ENCODE measurements at places on chromosomes 7 and 10.
A peak's percentile ranks its signal among the peaks of the same experiment; 100 is the strongest.

GRCh38 chr7:111103678-111104274 lies 12.8 kb downstream of the LRRN3 start:
- no peak for DNase-seq
- H3K4me3 ChIP-seq: peak overlapping the region; percentile 9
- peaks cover 76% of the 10 kb centered on the region for H3K36me3 ChIP-seq
- no peaks in the 10 kb centered on the region for H3K27me3 ChIP-seq
- H3K27ac ChIP-seq: no peak overlapping the region

- no peak overlapping the region for H3K4me3 ChIP-seq
- no peak for DNase-seq
- H3K36me3 ChIP-seq: no peaks in the 10 kb centered on the region
- no peaks in the 10 kb centered on the region for H3K27me3 ChIP-seq
- no peak overlapping the region for H3K27ac ChIP-seq
These were observed 185.4 kb downstream of the JAZF1 start for GRCh38 chr7:27995228-27995627.

DNA sequence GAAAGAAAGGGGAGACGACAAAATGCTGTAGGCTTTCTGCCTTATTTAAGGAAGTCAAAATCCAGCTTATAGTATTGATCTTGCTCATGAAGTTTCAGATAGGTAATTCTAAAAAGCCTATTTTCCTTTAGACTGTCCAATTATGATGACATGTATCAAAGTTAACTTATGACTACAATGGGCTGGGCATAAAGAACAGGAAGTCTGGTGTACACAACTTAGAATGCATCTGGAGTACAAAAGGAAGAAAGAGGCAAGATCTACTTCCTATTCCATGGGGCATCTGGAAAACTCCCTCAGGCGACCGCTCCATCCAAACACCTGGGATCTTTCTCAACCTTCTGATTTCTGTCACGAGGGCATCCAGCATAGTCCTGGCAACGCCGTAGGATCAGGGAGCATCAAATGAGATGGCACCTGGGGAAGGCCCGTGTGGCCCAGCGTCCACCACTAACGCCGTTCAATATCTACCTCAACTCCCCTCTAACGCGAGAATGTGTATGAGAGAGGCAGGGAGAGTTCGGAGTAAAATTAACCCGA lies 512 bp downstream of the FAM24B start:
- peaks cover 51% of the 10 kb centered on the region for H3K4me1 ChIP-seq
- no peak for DNase-seq
- H3K27ac ChIP-seq: peak overlapping the region; percentile 96
- peaks cover 46% of the 10 kb centered on the region for H3K36me3 ChIP-seq
- no peaks in the 10 kb centered on the region for H3K27me3 ChIP-seq

DNA sequence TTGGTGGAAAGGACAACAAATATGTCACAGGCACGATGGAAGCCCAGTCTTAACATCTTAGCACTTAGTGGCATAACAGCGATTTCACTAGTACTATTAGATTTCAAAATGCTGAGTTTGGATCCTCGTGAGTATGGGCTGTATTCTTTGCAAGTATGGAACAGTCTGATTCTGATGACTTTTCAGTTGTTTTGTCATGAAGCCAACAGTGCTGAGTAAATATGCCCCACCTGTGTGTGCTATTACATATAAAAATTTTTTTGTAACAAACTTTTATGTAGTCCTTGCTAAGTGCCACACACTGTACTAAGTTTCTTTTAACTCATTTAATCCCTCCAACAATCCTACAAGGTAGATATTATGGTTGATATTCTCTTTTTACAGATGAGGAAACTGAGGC lies 30.8 kb downstream of the MTURN start:
- no peaks in the 10 kb centered on the region for H3K27me3 ChIP-seq
- H3K36me3 ChIP-seq: no peaks in the 10 kb centered on the region
- DNase-seq: no peak
- no peak overlapping the region for H3K4me3 ChIP-seq

- H3K27me3 ChIP-seq: no peaks in the 10 kb centered on the region
- H3K27ac ChIP-seq: no peak overlapping the region
- H3K4me1 ChIP-seq: no peaks in the 10 kb centered on the region
- H3K4me3 ChIP-seq: no peak overlapping the region
- no peaks in the 10 kb centered on the region for H3K36me3 ChIP-seq
- DNase-seq: no peak
These were observed 27.5 kb downstream of the PTPRE start for GRCh38 chr10:127934383-127934782.

DNA sequence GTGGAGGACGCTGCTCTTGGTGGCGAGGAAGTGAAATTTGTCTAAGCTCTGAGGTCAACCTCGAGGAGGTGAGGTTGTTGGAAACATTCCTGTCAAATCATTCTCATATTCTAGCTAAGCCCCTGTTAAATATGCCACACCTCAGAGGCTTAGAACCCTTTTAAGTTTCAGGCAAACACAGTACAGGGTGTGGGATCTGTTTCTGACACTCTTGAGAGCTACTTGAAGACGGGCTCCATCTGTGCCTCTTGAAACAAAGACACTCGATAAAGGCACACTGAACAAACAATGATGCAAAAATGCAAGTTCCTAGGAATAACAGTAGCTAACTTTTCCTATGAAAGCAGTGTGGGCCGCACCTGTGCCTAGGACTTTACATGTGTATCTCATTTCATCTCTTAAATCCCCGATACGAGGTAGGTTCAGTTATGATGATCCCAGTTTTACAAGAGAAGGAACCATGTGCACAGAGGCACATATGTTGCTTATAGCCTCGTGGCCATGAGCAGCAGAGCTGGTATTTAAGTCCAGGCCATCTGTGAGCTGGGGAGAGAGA lies 299.2 kb downstream of the CCDC3 start:
- H3K4me1 ChIP-seq: peaks cover 15% of the 10 kb centered on the region
- no peak overlapping the region for H3K27ac ChIP-seq
- no peak for DNase-seq
- no peaks in the 10 kb centered on the region for H3K36me3 ChIP-seq

GRCh38 chr10:130935897-130936550 lies 375.5 kb downstream of the TCERG1L start:
- H3K4me3 ChIP-seq: no peak overlapping the region
- H3K27me3 ChIP-seq: no peaks in the 10 kb centered on the region
- H3K27ac ChIP-seq: no peak overlapping the region
- no peaks in the 10 kb centered on the region for H3K4me1 ChIP-seq
- no peaks in the 10 kb centered on the region for H3K36me3 ChIP-seq

GRCh38 chr7:36653008-36653662 lies 71.2 kb downstream of the AOAH start:
- H3K4me3 ChIP-seq: no peak overlapping the region
- no peak overlapping the region for H3K27ac ChIP-seq
- H3K36me3 ChIP-seq: peaks cover 10% of the 10 kb centered on the region
- DNase-seq: no peak
- H3K4me1 ChIP-seq: peaks cover 25% of the 10 kb centered on the region
- no peaks in the 10 kb centered on the region for H3K27me3 ChIP-seq

DNA sequence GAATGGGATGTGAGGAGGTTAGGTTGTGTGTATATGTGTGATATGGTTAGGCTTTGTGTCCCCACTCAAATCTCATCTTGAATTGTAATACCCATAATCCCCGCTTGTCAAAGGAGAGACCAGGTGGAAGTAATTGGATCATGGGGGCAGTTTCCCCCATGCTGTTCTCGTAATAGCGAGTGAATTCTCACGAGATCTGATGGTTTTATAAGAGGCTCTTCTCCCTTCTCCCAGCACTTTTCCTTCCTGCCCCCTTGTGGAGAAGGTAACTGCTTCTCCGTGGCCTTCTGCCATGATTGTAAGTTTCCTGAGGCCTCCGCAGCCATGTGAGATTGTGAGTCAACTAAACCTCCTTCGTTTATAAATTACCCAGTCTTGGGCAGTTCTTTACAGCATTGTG lies 47.3 kb downstream of the NPVF start:
- peaks cover 8% of the 10 kb centered on the region for H3K27me3 ChIP-seq
- peaks cover 4% of the 10 kb centered on the region for H3K36me3 ChIP-seq

- H3K27me3 ChIP-seq: peaks cover 21% of the 10 kb centered on the region
- DNase-seq: no peak
- peak overlapping the region; percentile 74 for H3K4me3 ChIP-seq
- peaks cover 43% of the 10 kb centered on the region for H3K4me1 ChIP-seq
- peak overlapping the region; percentile 99 for H3K27ac ChIP-seq
These were observed 58.5 kb upstream of the ECHDC3 start for GRCh38 chr10:11683529-11684320.

GRCh38 chr7:141201145-141201885 lies 127.5 kb downstream of the TMEM178B start:
- H3K4me1 ChIP-seq: no peaks in the 10 kb centered on the region
- peaks cover 10% of the 10 kb centered on the region for H3K27me3 ChIP-seq
- DNase-seq: no peak
- H3K36me3 ChIP-seq: no peaks in the 10 kb centered on the region

- no peak overlapping the region for H3K27ac ChIP-seq
- DNase-seq: no peak
- no peaks in the 10 kb centered on the region for H3K27me3 ChIP-seq
- no peak overlapping the region for H3K4me3 ChIP-seq
- H3K36me3 ChIP-seq: no peaks in the 10 kb centered on the region
- H3K4me1 ChIP-seq: no peaks in the 10 kb centered on the region
These were observed 6.0 kb downstream of the MYL7 start for GRCh38 chr7:44134943-44135628.

GRCh38 chr10:86970162-86970981 lies 2.1 kb downstream of the ADIRF start:
- no peak for DNase-seq
- H3K27me3 ChIP-seq: peaks cover 28% of the 10 kb centered on the region

GRCh38 chr10:60663850-60664249 lies 114.4 kb upstream of the CDK1 start:
- no peak overlapping the region for H3K4me3 ChIP-seq
- H3K36me3 ChIP-seq: peaks cover 8% of the 10 kb centered on the region
- H3K27ac ChIP-seq: peak overlapping the region; percentile 69
- no peak for DNase-seq

DNA sequence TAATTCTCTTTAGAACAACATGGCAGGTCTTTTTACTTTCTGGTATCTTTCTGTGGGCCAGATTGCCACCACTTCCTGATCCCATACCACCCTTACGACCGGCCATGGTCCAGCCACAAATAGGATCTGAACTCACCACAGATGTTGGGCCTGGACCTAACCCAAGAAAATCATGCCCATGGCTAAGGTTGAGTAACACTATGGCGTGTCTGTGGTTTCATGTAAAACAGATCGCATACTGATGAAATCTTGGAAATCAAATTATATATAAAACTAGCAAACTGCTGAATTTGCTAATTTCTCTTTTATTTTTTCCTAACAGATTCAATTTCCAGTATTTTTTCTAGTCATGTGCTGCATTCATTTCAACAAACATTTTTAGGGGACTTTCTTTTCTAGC lies 77.2 kb downstream of the CH25H start:
- no peaks in the 10 kb centered on the region for H3K36me3 ChIP-seq
- DNase-seq: no peak
- no peaks in the 10 kb centered on the region for H3K4me1 ChIP-seq
- H3K27me3 ChIP-seq: peaks cover 33% of the 10 kb centered on the region
- no peak overlapping the region for H3K27ac ChIP-seq

- no peak overlapping the region for H3K4me3 ChIP-seq
- no peak for DNase-seq
- H3K4me1 ChIP-seq: peaks cover 41% of the 10 kb centered on the region
These were observed 79.8 kb downstream of the ABI1 start for GRCh38 chr10:26780793-26781601.

- no peaks in the 10 kb centered on the region for H3K27me3 ChIP-seq
- no peaks in the 10 kb centered on the region for H3K36me3 ChIP-seq
- no peaks in the 10 kb centered on the region for H3K4me1 ChIP-seq
- no peak for DNase-seq
These were observed 209.0 kb downstream of the CACNA2D1 start for GRCh38 chr7:82234457-82235049.

GRCh38 chr10:109902992-109903947 lies 20.0 kb downstream of the XPNPEP1 start:
- peaks cover 89% of the 10 kb centered on the region for H3K36me3 ChIP-seq
- peak overlapping the region; percentile 48 for H3K4me3 ChIP-seq
- DNase-seq: peak; percentile 31
- peaks cover 66% of the 10 kb centered on the region for H3K4me1 ChIP-seq
- H3K27ac ChIP-seq: peak overlapping the region; percentile 95

GRCh38 chr7:55194522-55194921 lies 170.6 kb upstream of the LANCL2 start:
- no peaks in the 10 kb centered on the region for H3K36me3 ChIP-seq
- H3K27ac ChIP-seq: no peak overlapping the region
- peaks cover 13% of the 10 kb centered on the region for H3K27me3 ChIP-seq
- no peak overlapping the region for H3K4me3 ChIP-seq

DNA sequence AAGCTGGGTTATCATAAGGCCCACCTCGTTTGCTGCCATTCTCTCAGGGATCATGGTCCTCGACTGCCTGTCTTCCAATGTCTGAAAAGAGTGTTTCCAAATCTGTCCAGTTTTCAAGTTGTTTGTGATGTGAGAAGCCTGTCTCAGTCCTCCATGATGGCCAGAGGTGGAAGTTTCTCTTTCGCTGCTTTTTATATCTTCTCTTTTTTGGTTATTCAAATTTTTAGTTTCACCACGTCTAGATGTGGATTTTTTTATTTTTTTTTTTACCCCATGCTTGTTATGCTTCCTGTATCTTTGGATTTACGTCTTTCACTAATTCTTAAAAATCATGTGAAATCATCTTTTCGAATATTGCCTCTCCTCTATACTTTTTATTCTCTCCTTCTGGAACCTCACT lies 6.1 kb upstream of the RBM33 start:
- peaks cover 4% of the 10 kb centered on the region for H3K4me1 ChIP-seq
- no peak overlapping the region for H3K27ac ChIP-seq
- H3K36me3 ChIP-seq: peaks cover 48% of the 10 kb centered on the region
- no peak for DNase-seq

DNA sequence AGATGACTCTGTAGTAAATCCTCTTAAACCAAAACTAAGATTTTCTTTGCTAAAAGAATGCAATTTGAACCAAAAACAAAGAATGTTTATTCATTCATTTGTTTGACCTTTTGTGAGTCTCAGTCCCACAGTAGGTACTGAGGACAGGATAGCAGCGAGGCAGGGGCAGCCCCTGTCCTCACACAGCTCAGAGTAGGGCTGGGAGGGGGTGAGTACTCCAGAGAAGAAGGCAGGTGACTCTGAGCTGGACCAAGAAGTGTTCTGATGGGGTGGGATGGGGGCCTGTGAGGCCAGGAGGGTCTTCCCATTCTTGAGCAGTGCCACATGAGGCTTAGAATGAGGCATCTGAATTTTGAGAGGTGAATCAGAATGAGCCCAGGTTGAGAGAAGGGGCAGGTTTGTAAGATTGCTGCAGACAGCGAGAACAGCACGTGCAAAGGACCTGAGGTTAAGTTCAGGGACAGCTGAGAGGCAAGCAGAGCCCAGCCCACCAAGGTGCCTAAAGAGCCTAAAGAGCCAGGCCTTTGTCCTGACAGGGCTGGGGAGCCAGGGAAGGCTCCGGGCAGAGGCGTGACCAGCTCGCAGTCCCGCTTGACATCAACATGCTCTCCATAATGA lies 56.9 kb upstream of the CHST15 start:
- H3K27ac ChIP-seq: peak overlapping the region; percentile 57
- H3K36me3 ChIP-seq: no peaks in the 10 kb centered on the region
- no peak for DNase-seq
- H3K4me3 ChIP-seq: no peak overlapping the region
- H3K27me3 ChIP-seq: peaks cover 16% of the 10 kb centered on the region
- peaks cover 28% of the 10 kb centered on the region for H3K4me1 ChIP-seq
